ENCODE measurements at places on chromosomes 3 and 15. TPM values are rescaled to one million over a fixed set of nuclear protein-coding genes. Genes with fewer than 3 reads are reported as not detected.

The PATL2 gene
- 0.85 TPM for total RNA-seq

The AHSG gene
- not detected for total RNA-seq

The EXOG gene
- total RNA-seq, result 3.1 TPM

The CPA3 gene
- not detected for total RNA-seq

The GOLGA6L7 gene
- total RNA-seq, result not detected

The EPM2AIP1 gene
- total RNA-seq, result 3.0 TPM

The MGA gene
- total RNA-seq, result 27.7 TPM

The FAM3D gene
- 0.72 TPM for total RNA-seq

The STRC gene
- 0.72 TPM for total RNA-seq

The AGTR1 gene
- total RNA-seq, result not detected

The ATP13A3 gene
- 268 TPM for total RNA-seq

The TPRG1 gene
- 0.24 TPM for total RNA-seq

The PLIN1 gene
- 0.24 TPM for total RNA-seq

The FBXO40 gene
- total RNA-seq, result not detected

The FRMD5 gene
- total RNA-seq, result 1.7 TPM

The TRIM42 gene
- not detected for total RNA-seq

The HEXA gene
- total RNA-seq, result 35.2 TPM

The SAMMSON gene
- not detected for total RNA-seq

The GOLGA6A gene
- total RNA-seq, result not detected

The B3GALNT1 gene
- total RNA-seq, result 6.7 TPM

Measured in tracheal epithelial cell (primary cell).